ENCODE measurements at places on chromosomes 3 and 15. TPM values are rescaled to one million over a fixed set of nuclear protein-coding genes. Genes with fewer than 3 reads are reported as not detected.

CCR5 gene
- total RNA-seq, result 0.11 TPM

GCSAM gene
- 0.99 TPM for total RNA-seq

A4GNT gene
- 0.33 TPM for total RNA-seq

GHSR gene
- not detected for total RNA-seq
